Memory B cell (primary cell): ENCODE measurements at places on chromosomes 12 and 14.

GRCh38 chr12:57146092-57146491, 1.3 kb downstream of the LRP1-AS start:
- no peak for DNase-seq

GRCh38 chr12:8712572-8712971, 14.8 kb downstream of the RIMKLB start:
- DNase-seq: no peak

GRCh38 chr12:47216150-47216677, 136.5 kb upstream of the AMIGO2 start:
- DNase-seq: peak; percentile 51

DNA sequence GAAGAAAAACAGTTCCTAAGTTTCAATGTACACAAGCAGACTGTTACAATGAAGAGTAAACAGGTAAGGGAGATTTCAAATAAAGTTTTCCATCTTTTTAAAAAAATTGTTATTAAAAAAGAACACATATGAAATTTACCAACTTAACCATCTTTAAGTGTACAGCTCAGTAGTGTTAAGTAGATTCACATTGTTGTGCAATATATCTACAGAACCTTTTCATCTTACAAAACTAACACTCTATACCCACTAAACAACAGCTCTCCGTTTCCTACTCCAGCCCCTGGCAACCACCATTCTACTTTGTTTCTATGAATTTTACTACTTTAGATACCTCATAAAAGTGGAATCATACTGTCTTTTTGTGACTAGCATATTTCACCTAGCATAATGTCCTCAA, 139.5 kb downstream of the SLC25A21 start:
- DNase-seq: no peak

DNA sequence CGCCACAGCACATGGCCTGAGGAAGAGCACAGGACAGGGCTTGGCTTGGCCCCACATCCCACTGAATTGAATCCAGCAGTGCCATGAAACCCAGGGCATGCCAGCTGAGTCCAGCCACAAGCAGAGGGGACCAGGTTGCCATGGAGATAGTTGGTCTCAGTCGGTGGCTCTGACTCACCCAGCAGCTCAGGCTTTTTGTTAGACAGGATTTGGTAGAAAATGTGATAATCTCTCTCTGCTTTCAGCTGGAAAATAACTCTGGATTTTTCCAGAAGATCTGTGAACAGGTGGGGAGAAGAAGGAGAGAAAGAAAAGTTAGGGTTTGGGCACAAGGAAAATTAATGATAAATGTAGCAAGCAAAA, 4.8 kb downstream of the MYH7 start:
- no peak for DNase-seq

- peak; percentile 17 for DNase-seq
Observed at GRCh38 chr12:45509187-45509586, 220.3 kb upstream of the ARID2 start.
